Activated CD4-positive, alpha-beta memory T cell treated with anti-CD3 and anti-CD28 coated beads for 36 hours (primary cell): ENCODE measurements at places on chromosomes 16 and 17.

- DNase-seq: no peak
These were observed 885 bp upstream of the SLFN13 start for GRCh38 chr17:35449371-35449931.

- DNase-seq: peak; percentile 82
These were observed 24.9 kb downstream of the SBK1 start for GRCh38 chr16:28317040-28317880.

DNA sequence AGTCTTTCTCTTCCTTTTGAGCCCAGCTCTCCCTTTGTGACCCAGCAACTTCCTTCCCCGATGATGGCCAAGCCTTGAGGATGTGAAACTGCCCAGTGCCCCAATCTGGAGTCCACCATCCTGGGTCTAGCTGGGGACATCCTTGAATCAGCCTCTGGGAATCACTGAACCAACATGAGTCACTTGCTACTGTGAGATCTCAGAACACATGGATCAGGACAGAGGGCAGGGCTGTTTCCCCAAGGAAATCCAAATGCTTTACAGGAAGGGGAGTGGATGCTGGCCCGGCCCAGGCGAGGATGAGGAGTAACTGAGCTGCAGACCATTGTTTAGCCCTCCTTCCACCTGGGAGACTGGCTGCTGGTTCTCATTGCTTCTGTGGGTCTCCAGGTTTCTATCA is 547.6 kb downstream of the WWOX start:
- no peak for DNase-seq

- DNase-seq: no peak
These were observed 22.8 kb downstream of the CCDC102A start for GRCh38 chr16:57513371-57514102.

GRCh38 chr16:53087101-53087500 is 32.3 kb downstream of the CHD9 start:
- no peak for DNase-seq

DNA sequence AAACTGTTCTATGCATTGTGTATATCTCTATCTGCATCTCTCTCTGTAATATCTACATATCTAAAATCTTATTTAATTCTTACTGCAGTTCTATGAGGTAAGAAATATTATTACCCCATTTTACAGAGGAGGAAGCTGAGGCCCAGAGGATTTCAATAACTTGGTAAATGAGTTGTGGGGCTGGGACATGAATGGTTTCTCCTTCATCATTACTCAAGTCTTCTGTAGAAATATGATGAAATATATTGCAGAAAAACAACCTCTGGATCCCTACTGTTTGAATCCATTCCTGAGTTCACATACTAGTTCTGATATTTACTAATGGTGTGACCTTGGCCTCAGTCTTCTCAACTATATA is 45.5 kb upstream of the NLK start:
- no peak for DNase-seq

- DNase-seq: no peak
These were observed 6.0 kb downstream of the SYNGR2 start for GRCh38 chr17:78174346-78174869.

DNA sequence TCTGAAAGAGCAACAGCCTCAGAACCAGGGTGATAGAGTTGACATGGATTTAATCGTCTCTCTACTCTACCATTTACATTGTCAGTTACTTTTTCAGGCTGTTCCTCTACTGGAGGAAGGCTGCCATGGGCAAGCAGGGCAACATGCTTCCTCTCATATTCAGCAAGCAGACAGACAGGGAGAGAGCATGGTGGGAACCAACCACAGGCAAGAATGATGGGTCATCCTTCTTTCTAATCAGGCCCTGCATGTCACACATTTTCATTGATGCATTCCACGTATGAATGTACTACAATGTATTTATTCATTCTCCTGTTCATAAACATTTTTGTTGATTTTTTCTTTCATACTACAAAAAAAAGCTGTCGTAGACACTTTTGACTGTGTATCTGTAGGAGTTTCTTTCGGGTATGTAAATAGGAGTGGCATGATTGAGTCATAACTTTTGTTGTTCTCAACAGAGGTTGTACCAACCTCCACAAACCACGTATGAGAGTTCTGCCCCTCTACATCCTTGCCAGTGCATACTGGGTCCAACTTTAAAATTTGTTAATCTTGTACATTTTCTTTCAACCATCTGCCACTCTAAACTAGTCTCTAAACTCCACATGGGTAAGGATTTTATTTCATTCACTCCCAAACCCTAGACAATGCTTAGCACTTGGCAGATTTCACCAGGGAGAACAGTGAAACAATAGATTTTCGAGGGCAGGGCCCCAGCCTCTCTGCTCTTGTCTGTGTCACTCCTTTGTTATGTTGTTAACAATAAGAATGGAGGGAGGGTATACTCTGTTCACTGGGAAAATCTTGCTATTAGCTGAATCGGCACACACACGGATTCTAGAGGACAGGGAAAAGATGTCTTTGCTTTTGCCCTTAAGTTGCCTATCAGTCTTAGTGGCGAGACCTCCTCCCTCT is 58.7 kb downstream of the CMC2 start:
- no peak for DNase-seq

GRCh38 chr16:80725566-80726162 is 78.7 kb downstream of the CDYL2 start:
- no peak for DNase-seq

- no peak for DNase-seq
These were observed 6.0 kb downstream of the TMUB2 start for GRCh38 chr17:44192750-44193149.

- peak; percentile 28 for DNase-seq
These were observed 53.9 kb downstream of the BANP start for GRCh38 chr16:88005181-88005581.

DNA sequence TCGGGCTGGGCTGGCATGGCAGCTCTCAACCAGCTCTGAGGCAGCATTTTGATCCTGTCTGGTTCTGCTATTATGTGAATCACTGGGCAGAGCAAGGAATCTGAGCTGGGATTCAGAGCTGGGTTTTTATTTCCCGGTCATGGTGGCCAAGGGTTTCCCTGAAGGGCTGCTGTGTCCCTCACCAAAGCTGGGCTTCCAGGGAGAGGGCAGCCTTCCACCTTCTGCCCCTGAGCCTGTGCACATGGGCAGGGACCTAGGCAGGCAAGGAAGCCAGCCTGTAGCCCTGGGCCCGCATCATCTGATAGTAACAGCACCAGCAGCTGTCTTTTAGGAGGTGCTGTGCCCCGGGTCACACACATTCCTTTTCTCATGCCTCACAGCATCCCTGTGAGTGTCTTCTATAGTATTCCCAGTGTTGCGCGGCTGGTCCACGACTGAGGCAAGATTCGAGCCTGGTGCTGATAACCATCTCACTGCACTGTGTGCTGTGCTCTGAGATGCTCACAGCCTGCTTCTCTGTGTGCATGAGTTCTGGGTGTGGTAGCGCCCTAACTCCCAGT is 85.3 kb upstream of the PLCG2 start:
- no peak for DNase-seq

- no peak for DNase-seq
These were observed 186.5 kb upstream of the CCL2 start for GRCh38 chr17:34068571-34068970.

GRCh38 chr16:51062039-51062438 is 89.0 kb downstream of the SALL1 start:
- no peak for DNase-seq

DNA sequence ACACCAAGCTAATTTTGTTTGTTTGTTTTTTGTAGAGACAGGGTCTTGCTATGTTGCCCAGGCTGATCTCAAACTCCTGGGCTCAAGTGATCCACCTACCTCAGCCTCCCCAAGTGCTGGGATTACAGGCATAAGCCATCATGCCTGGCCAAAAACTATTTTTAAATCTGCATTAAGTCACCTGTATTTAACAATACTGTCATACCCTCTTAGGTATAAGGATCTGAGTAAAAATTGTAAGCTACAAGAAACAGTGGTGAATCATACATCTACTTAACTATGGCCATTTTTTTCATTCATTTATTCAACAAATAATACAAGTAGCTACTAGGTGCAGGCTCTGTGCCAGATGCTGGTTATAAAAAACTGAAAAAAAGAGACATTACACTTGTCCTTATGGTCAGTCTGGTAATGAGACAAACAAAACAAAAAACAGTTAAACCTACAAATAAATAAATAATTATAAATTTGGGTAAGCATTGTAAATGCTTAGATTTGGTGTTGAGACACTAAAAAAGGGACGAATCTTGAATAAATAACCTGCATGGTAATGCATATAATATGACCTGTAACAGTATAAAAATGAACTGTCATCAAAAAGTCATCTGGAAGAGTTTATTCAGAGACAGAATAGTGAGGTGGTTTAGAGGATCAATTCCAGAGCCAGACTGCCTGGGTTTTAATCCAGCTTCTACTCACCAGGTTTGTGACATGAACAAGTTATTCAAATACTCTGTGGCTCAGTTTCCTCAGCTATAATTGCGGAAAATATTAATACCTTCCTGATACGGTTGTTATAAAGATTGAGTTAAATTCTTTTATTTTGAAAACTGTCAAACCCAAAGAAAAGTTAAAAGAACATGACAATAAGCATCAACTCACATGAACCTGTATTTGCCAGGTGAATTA is 26.8 kb downstream of the BRIP1 start:
- no peak for DNase-seq

GRCh38 chr16:28063591-28064061 is at the start of gene GSG1L:
Gene GSG1L, minus strand, starts transcription at chr16:28063714. Its CDS starts 290 bp downstream, at chr16:28063424.
- no peak for DNase-seq

DNA sequence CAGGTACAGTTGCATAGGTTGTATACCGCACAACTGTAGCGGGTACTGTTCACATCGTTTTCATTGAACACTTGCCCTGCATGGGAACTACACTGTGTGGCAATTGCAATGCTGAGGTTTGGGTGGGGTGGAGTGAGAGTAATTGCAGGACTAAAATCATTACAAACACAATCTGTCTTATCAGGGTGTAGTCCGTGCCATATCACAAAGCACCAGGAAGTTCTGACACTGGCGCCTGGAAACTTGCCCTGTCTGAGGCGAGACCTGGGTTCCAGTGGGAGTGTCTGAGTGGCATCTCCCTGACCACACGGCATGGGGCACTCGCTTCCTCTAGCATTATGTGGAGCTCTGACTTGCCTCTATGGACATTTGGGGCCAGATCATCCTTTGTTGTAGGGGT is 153.4 kb downstream of the RGS9 start:
- no peak for DNase-seq

DNA sequence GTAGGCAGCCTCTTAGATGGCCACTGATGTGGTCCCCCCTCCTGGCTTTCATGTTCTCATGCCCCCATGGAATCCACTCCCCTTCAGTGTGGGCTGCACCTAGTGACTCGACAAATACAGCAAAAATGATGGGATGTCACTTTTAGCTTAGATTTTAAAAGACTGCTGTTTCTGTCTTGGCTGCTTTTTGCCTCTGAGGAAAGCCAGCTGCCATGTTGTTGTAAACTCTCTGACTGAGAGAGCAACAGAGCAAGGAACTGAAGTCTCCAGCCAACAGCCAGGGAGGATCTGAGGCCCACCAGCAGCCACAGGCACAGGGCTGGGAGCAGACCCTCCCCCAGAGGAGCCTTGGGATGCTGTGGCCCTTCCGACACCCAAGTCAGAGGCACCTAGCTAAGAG is 60.6 kb upstream of the MARCHF10 start:
- DNase-seq: no peak

DNA sequence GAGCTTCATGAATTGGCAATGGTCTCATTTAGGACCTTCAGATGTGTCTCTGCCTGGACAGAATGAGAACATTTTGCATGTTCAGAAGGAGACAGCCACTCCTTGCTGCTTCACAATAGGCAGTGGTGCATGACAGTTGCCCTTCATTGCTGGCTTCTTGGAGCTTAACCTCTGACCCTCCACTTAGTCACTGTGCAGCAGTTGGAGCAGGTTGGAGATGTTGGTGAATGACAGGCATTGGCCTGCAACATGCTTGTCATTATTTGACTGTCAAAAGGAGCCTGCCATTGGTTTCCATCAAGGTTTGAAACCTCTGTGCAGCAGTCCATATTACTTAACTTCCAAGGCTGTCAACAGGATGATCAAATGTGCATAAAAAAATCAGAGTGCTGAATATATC is 22.7 kb downstream of the FTO start:
- no peak for DNase-seq

DNA sequence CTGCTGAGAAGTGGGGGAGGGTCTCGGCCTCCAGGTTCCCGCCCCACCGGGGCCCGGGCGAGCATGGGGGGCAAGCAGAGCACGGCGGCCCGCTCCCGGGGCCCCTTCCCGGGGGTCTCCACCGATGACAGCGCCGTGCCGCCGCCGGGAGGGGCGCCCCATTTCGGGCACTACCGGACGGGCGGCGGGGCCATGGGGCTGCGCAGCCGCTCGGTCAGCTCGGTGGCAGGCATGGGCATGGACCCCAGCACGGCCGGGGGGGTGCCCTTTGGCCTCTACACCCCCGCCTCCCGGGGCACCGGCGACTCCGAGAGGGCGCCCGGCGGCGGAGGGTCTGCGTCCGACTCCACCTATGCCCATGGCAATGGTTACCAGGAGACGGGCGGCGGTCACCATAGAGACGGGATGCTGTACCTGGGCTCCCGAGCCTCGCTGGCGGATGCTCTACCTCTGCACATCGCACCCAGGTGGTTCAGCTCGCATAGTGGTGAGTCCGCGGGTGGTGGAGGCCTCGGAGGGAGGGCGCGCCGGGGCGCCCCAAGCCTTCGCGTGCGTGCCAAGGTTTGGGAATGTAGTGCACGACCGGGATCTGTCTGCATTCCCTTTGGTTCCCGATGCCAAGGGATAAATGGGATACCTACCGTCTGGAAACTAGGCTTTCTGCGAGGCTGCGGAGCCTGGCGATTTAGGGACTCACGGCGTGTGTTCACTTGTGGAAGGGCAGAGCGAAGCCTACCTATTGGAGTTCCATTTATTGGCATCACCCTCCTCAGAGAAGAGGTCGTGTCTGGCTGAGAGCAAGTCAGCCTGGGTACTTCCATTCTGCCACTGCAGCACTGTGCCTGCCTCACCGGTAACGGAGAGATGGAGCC is 1.0 kb downstream of the ZNRF1 start:
- peak; percentile 79 for DNase-seq

GRCh38 chr17:71748872-71749271 is 371.9 kb upstream of the SOX9 start:
- DNase-seq: no peak

DNA sequence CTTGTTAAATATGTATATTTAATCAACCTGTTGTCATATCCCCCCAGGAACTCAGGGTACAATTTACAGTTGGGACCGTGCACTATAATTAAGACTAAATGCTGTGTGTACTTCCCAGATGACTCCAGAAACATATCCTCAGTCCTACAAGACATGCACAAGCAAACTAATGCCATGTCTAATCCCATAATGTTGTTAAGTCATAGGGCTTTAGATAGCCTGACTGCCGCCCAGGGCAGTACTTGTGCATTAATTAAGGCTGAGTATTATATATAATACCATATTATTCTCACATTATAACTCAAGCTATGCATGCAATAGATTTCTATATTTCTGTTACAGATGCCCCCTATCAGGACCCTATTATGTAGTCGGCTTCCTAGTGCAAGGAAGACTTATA is 20.1 kb upstream of the CPHXL start:
- no peak for DNase-seq
